ENCODE measurements at places on chromosomes 12 and 14.

GRCh38 chr12:121128908-121129810 lies 3.5 kb upstream of the P2RX7 start:
- peak; percentile 93 for DNase-seq

DNA sequence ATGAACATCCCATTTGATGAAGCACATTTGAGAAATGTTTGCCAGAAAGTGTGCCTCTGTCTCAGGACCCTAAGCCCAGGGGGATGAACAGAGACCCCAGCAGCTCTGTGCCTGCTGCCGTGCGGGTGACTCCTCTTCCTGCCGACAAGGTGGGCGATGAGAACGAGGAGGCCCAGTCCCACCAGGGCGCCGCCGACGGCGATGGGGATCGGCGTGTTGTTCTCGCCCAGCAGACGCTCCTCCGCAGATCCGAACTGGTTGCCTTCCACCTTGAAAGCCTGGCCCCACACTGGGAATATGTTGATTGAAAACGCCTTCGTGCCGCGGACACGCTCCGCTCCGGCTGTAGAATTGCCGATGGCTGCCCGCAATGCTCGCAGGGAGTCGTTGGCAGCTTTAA lies 44.1 kb downstream of the LRTM2 start:
- no peak for DNase-seq

- DNase-seq: no peak
Observed at GRCh38 chr14:23633160-23633701, 2.9 kb upstream of the DHRS2 start.

DNA sequence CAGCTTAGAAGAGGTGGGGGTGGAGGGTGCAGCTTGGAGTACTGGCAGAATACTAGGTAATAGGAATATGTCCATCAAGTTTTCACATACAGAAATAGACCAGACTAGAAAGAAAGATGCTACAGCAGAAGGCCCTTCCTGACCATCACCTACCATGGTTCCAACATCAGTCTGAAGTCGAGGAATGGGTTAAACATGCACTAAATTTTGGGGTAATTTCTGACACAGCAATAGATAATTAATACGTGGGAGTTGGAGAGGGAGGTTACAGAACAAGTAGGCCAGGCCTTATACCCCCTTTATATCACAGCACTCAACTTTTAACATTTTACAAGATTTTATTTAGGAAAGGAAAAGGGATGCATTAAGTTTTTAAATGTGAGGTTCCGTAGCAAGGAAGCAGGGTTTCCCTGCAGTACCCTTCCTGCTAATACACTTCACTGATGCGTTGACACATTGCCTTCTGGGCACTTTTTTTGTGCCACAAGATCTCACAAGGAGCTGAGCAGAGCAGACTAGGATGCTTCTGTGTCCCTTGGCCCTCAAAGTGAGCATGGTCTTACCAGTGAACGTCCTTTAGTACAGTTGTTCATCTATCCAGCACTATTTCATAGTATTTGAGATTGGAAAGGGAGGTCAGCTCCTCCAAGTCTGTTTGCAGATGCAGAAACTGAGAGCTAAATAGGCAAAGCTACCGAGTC lies 50.8 kb downstream of the EID3 start:
- DNase-seq: no peak

DNA sequence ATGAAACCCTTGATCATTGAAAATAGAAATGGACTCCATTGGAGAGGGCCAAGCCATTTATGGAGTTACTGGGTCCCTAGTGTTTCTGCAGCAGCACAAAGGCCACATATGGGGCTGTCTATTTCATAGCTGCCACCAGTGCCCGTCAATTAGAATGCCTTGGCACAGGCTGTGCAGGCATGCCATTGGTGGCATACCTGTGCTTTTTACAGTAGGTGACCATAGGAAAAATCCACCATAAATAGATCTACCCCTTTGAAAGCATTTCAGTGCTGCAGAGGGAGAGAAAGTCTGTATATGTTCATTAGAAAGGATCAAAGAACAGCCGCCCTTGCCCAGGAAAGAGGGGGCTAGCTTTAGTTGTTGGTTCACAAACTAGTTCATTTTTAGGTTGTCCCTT lies 13.1 kb downstream of the MYBPC1 start:
- no peak for DNase-seq

GRCh38 chr12:104055686-104056388 lies 5.8 kb upstream of the GLT8D2 start:
- no peak for DNase-seq

- DNase-seq: no peak
Observed at GRCh38 chr14:72863216-72864006, 30.5 kb downstream of the DPF3 start.

- no peak for DNase-seq
Observed at GRCh38 chr12:11433664-11434063, 38.3 kb upstream of the PRB2 start.

- DNase-seq: peak; percentile 36
Observed at GRCh38 chr12:122326586-122326985, 60.3 kb upstream of the VPS33A start.

GRCh38 chr12:122865268-122866231 lies 30.3 kb downstream of the HIP1R start:
- peak; percentile 35 for DNase-seq

DNA sequence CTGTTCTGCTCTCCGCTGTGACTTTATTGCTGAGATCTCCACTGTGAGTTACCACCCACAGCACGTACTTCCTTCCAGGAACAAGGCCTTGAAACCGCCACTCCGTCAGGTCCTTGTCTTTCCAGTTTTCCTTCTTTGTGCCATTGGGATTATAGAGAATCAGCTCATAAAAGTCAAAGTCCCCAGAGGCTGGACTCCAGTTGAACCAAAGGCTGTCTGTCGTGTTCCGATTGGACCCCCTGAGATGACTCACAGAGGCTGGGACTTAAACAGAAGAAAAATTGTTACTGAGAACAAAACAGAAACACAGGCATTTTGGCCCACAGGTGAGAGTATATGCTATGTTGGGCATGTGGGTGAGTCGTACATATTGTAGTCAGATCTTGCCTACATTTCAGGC lies 76.6 kb downstream of the PTPRB start:
- no peak for DNase-seq

Measured in activated naive CD4-positive, alpha-beta T cell treated with anti-CD3 and anti-CD28 coated beads for 36 hours (primary cell).